SK-N-SH (cell line): ENCODE measurements at places on chromosomes 16 and 17. TPM values are rescaled to one million over a fixed set of nuclear protein-coding genes. Genes with fewer than 3 reads are reported as not detected.

TAF1C gene
- 49.3 and 56.1 TPM in 2 replicates for polyA plus RNA-seq

TBC1D3B gene
- 2.0 and 3.7 TPM in 2 replicates for polyA plus RNA-seq

IRX3 gene
- 4.1 and 7.1 TPM in 2 replicates for polyA plus RNA-seq

CD300E gene
- not detected in 2 replicates for polyA plus RNA-seq

ACSM2A gene
- polyA plus RNA-seq, result not detected in 2 replicates

CCL3 gene
- not detected in 2 replicates for polyA plus RNA-seq

HOXB6 gene
- polyA plus RNA-seq, result not detected in 2 replicates

KREMEN2 gene
- 0.24 and 0.77 TPM in 2 replicates for polyA plus RNA-seq

CETP gene
- polyA plus RNA-seq, result not detected in 2 replicates

KRT222 gene
- not detected in 2 replicates for polyA plus RNA-seq

TNK1 gene
- 0.64 and 0.75 TPM in 2 replicates for polyA plus RNA-seq

ACACA gene
- 27.2 and 33.7 TPM in 2 replicates for polyA plus RNA-seq

CHST6 gene
- polyA plus RNA-seq, result 0.26 and 0.30 TPM in 2 replicates

CCDC78 gene
- 15.4 and 18.8 TPM in 2 replicates for polyA plus RNA-seq

PNMT gene
- polyA plus RNA-seq, result 0.05 and 0.07 TPM in 2 replicates

RAC3 gene
- polyA plus RNA-seq, result 69.9 and 83.6 TPM in 2 replicates

ABCA3 gene
- polyA plus RNA-seq, result 6.9 and 9.9 TPM in 2 replicates

PRAC2 gene
- polyA plus RNA-seq, result not detected in 2 replicates

CACNG4 gene
- 12.4 and 13.2 TPM in 2 replicates for polyA plus RNA-seq
